H9 (cell line): ENCODE measurements at places on chromosomes 6 and 20. TPM values are rescaled to one million over a fixed set of nuclear protein-coding genes. Genes with fewer than 3 reads are reported as not detected.
A peak's percentile ranks its signal among the peaks of the same experiment; 100 is the strongest.

GRCh38 chr6:109701221-109701620, 10.1 kb downstream of the FIG4 start:
- H3K4me3 ChIP-seq: no peak overlapping the region
- H3K36me3 ChIP-seq: peaks cover 4% of the 10 kb centered on the region; the same call in 1 of the 3 replicates
- peaks cover 4% of the 10 kb centered on the region for H3K4me1 ChIP-seq

DNA sequence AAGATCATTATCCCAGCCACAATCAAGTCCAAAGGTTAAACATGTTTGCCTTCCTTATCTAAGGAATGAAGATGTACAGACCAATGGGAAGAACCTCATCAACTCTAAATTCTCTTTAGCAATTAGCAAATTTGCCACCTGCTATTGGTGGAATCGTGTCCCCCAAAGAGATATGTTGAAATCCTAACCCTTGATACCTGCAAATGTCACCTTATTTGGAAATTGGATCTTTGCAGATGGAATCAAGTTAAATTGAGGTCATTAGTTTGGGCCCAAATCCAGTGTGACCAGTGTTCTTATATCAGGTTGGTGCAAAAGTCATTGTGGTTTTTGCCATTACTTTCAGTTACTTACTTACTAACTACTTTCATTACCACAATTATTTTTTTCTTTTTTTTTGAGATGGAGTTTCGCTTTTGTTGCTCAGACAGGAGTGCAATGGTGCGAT, 31.3 kb downstream of the KLHL31 start:
- H3K27ac ChIP-seq: no peak overlapping the region
- DNase-seq: no peak
- H3K36me3 ChIP-seq: no peaks in the 10 kb centered on the region
- no peaks in the 10 kb centered on the region for H3K27me3 ChIP-seq
- no peak overlapping the region for H3K4me3 ChIP-seq

DNA sequence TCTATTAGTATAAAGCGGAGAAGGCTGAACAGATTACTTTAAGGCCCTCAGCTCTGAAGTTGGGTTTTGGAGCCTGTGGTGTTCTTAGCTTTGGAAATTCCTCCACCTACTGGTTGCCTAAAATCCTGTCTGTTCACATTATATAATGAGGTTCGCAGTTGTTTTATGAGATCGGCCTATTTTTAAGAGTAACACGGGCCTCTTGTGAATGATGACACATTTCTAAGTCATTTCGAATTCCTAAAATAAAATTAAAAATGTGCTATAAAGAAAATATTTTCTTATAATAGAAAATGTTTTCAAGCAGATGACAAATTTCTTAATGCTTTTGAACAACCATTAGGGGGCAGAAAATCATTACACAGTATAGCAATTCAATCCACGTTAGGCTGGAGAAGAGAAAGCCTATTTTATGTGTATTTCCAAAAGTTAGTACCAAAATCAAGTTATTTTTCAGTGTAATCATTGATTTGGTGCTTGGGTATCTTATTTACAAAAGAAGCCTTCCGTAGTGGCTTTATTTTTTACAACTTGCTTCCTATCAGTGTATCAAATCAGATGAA, 15.8 kb upstream of the FAM8A1 start:
- H3K27me3 ChIP-seq: no peaks in the 10 kb centered on the region
- H3K4me1 ChIP-seq: no peaks in the 10 kb centered on the region
- DNase-seq: no peak
- no peaks in the 10 kb centered on the region for H3K36me3 ChIP-seq
- H3K4me3 ChIP-seq: no peak overlapping the region

- H3K27ac ChIP-seq: no peak overlapping the region
- no peak for DNase-seq
- H3K4me1 ChIP-seq: no peaks in the 10 kb centered on the region
- no peak overlapping the region for H3K4me3 ChIP-seq
- no peaks in the 10 kb centered on the region for H3K27me3 ChIP-seq
Measured at GRCh38 chr20:32301719-32302506, 24.5 kb downstream of the KIF3B start.

DNA sequence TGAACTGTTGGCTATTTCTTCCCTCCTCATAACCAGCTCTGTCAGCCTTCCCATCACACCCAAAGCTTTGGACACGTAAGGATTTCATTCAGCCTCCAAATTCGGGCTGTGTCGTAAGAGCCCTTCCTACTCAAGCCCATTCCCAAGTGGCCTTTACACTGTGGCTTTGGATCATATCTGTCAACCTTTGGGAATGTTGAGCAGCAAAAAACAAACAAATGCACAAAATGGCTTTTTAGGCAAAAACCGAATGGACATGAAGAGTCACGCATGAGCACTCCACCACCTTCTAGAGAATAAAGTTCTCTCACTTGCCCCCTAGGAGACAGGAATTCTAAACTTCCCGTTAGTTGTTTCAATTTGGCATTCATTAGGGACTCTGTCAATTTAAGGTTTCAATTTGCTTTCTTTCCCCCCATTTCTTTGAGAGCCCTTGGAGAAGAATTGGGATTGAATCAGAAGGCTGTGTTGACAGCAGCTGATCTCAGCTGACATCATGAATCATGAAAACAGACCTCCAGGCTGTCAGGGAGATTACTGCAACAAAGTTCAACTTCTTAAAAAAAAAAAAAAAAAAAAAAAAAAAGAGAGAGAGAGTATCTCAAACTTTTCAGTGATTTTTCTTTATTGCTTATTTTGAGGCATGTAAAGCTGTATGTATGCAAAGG, 110.3 kb downstream of the BCAS1 start:
- no peaks in the 10 kb centered on the region for H3K36me3 ChIP-seq
- no peaks in the 10 kb centered on the region for H3K27me3 ChIP-seq
- H3K27ac ChIP-seq: no peak overlapping the region
- DNase-seq: no peak
- H3K4me3 ChIP-seq: no peak overlapping the region

- H3K27ac ChIP-seq: no peak overlapping the region
- no peaks in the 10 kb centered on the region for H3K27me3 ChIP-seq
- H3K4me1 ChIP-seq: no peaks in the 10 kb centered on the region
- H3K4me3 ChIP-seq: no peak overlapping the region
- no peaks in the 10 kb centered on the region for H3K36me3 ChIP-seq
Measured at GRCh38 chr6:111354758-111355555, 128.1 kb downstream of the REV3L start.

GRCh38 chr20:8858181-8858787, 210.6 kb upstream of the PLCB4 start:
- no peak for DNase-seq
- H3K36me3 ChIP-seq: peaks cover 6% of the 10 kb centered on the region
- peaks cover 6% of the 10 kb centered on the region; the same call in 1 of the 2 replicates for H3K4me1 ChIP-seq
- H3K4me3 ChIP-seq: no peak overlapping the region

GRCh38 chr6:40358473-40359460, 228.4 kb downstream of the LRFN2 start:
- H3K27ac ChIP-seq: peak overlapping the region; percentile 22
- DNase-seq: peak; percentile 30
- H3K27me3 ChIP-seq: no peaks in the 10 kb centered on the region
- peaks cover 21% of the 10 kb centered on the region for H3K4me1 ChIP-seq
- 0 out of 2 replicates have a peak, but pooled peaks cover 5% of the 10 kb centered on the region for H3K36me3 ChIP-seq

DNA sequence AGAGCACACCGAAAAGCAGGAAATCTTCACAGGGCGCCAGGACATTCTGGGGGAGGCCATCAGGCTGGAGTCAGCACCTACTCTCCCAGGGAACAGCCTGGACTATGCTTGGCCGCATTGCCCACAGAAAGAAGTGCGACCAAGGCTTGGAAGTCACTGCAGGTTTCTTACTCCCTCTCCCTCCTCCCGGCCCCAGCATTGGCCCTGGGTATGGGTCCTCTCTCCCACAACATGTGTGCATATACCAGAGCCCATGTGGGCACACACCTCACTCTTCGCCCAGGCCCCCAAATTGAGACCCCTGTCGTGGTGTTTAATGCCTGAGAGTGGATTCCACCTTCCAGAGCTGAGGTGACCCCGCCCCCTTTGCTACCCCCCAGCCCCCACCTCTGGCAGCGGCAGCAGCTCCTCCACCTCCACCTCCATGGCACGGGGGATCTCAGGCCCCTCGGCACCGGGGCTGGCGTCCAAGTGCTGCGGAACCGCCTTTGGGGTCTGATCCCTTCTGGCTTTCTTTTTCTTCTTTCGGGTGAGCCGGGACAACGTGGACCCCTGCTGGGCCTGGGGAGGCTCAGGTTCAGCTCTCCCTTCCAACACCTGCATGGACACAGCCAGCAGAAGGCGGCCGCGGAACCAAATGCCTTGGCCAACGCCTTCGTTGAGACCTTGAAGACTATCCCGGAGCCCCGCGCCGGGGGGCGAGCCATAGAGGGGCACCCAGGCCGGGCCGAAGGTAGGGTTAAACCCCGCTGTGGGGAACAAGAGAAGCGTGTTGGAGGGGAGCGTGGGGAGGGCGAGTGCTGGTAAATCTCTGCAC, 15.2 kb upstream of the SPAG4 start:
- H3K4me3 ChIP-seq: peak overlapping the region; percentile 82
- peak; percentile 71 for DNase-seq
- H3K36me3 ChIP-seq: no peaks in the 10 kb centered on the region; the same call in 2 of the 3 replicates
- H3K27me3 ChIP-seq: peaks cover 12% of the 10 kb centered on the region; the same call in 1 of the 2 replicates
- H3K27ac ChIP-seq: no peak overlapping the region

DNA sequence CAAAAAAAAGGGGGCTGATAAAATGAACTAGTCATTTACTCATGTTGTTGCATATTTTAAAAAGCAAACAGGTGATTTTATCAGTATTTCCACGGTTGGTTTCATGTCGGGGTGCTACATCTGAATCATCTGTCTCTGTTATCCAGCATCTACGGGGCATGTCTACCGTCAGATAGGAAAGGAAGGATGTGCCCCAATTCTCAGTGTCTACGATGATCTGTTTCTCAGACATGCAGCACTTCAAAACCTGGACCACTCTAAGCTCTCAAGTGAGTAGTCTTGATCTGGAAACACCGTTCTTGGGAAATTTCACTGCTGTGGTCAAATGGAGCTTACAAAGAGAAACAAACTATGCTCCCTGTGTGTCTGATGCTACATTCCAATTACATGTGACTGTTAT, 240.3 kb upstream of the TAB2 start:
- H3K36me3 ChIP-seq: peaks cover 6% of the 10 kb centered on the region
- no peaks in the 10 kb centered on the region for H3K27me3 ChIP-seq

GRCh38 chr20:3045042-3045815, 623 bp upstream of the MRPS26 start:
- peaks cover 12% of the 10 kb centered on the region; the same call in 1 of the 2 replicates for H3K4me1 ChIP-seq
- DNase-seq: peak; percentile 86
- no peaks in the 10 kb centered on the region for H3K27me3 ChIP-seq
- H3K4me3 ChIP-seq: peak overlapping the region; percentile 95

DNA sequence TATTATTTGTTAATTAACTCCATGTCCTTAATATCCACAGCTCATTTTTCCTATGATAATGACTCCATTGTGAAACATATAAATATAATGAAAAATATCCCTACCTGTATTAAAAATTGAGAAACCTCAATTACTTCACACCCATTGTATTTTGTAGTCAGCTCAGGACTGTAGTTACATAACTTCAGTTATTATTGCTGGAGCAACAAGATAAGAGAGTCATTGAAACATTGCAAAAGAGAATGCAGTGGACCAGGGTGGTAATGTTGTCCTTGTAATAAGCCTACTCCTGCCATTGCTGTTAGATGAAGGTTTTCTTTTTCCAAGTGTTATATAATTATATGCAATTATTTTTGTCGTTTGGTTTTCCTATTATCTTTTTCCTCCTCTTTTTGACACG, 184.4 kb downstream of the PRL start:
- no peak overlapping the region for H3K4me3 ChIP-seq
- no peak for DNase-seq
- H3K4me1 ChIP-seq: no peaks in the 10 kb centered on the region
- peaks cover 8% of the 10 kb centered on the region; the same call in 1 of the 2 replicates for H3K36me3 ChIP-seq
- no peaks in the 10 kb centered on the region for H3K27me3 ChIP-seq

DNA sequence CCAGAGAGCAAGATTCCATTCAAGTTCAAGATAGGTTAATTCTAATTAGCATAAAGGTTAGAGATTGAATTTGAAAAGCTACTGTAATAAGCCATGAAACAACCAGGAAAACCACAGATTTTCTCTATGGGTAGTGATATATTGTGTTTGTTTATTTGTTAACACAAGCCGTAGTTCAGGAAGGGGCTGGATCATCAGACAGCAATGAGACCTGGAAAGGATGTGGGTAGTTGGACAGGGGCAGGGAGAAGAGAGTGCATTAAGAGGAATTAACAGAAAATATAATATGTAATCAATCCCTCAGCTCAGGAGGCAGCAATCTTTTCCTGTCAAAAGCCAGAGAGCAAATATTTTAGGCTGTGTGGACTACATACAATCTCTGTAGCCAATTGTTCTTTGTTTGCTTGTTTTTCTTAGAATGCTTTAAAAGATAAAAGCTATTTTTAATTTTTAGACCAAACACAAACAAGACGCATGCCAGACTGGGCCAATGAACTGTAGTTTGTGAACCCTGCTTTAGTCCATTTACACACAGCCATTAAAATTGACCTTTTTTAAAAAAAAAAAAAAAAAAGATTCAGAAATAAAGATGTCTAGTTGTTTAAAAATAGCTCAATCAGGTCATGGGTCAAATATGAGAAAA, 398.7 kb upstream of the MARCKS start:
- no peak overlapping the region for H3K4me3 ChIP-seq
- H3K27ac ChIP-seq: no peak overlapping the region
- H3K27me3 ChIP-seq: no peaks in the 10 kb centered on the region
- no peaks in the 10 kb centered on the region for H3K36me3 ChIP-seq

DNA sequence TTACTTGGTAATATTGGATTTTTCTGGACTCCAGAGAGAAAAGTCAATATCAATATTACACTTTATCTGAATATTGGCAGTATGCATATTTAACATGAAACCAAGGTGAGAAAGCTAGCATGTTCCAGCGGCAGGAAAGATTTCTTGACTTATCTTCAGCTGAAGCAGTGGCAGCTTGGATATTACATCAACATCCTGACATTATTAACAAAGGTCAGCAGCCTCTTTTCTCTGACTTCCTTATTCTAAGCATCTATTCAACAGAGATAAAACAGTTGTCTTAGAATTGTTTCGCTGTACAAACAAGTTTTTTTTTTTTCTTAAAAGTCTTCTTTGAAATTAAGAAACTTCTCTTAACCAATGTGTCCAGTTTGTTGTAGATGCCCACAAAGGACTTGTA, 11.8 kb downstream of the DCBLD1 start:
- H3K4me3 ChIP-seq: no peak overlapping the region
- no peaks in the 10 kb centered on the region for H3K4me1 ChIP-seq
- no peak overlapping the region for H3K27ac ChIP-seq

DNA sequence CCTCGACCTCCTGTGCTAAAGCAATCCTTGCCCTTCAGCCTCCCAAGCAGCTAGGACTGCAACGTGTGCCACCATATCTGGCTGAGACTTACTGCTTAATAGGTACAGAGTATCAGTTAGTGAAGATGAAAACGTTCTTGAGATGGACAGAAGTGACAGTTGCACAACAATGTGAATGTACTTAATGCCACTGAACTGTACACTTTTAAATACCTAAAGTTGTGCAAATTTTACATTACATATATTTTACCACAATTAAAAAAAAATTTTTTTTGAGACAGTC, 25.9 kb downstream of the NUDT3 start:
- no peak for DNase-seq
- H3K4me3 ChIP-seq: no peak overlapping the region
- no peaks in the 10 kb centered on the region for H3K27me3 ChIP-seq
- H3K4me1 ChIP-seq: no peaks in the 10 kb centered on the region

- H3K4me3 ChIP-seq: no peak overlapping the region
- no peaks in the 10 kb centered on the region for H3K27me3 ChIP-seq
- no peaks in the 10 kb centered on the region; the same call in 1 of the 2 replicates for H3K4me1 ChIP-seq
- H3K36me3 ChIP-seq: no peaks in the 10 kb centered on the region
Measured at GRCh38 chr6:104173668-104174067, 686.1 kb downstream of the HACE1 start.

The GRM1 gene
- total RNA-seq: 0.07 and 0.39 TPM in 2 replicates

The KCNQ2 gene
- total RNA-seq: 69.2 and 71.5 TPM in 2 replicates

The SCRT2 gene
- total RNA-seq: not detected in 2 replicates

The ARFRP1 gene
- total RNA-seq: 39.5 and 42.7 TPM in 2 replicates

The CCN6 gene
- not detected in 2 replicates for total RNA-seq

The OXT gene
- 0.64 TPM in 1 of 2 replicates, not detected in the other for total RNA-seq

The HRH3 gene
- total RNA-seq: 1.8 and 1.9 TPM in 2 replicates

The HMGCLL1 gene
- 0.20 and 0.24 TPM in 2 replicates for total RNA-seq

The GPR63 gene
- total RNA-seq: 5.2 and 5.9 TPM in 2 replicates

The DCDC2 gene
- 0.57 and 0.59 TPM in 2 replicates for total RNA-seq

The HLA-DMA gene
- 6.6 and 7.5 TPM in 2 replicates for total RNA-seq
